MCF 10A (cell line): ENCODE measurements at places on chromosomes 7 and 10.

GRCh38 chr7:148408307-148408706 lies 182.3 kb upstream of the C7orf33 start:
- H3K4me1 ChIP-seq, result no peaks in the 10 kb centered on the region
- no peak for DNase-seq
- no peak overlapping the region for H3K4me3 ChIP-seq
- no peaks in the 10 kb centered on the region for H3K36me3 ChIP-seq

DNA sequence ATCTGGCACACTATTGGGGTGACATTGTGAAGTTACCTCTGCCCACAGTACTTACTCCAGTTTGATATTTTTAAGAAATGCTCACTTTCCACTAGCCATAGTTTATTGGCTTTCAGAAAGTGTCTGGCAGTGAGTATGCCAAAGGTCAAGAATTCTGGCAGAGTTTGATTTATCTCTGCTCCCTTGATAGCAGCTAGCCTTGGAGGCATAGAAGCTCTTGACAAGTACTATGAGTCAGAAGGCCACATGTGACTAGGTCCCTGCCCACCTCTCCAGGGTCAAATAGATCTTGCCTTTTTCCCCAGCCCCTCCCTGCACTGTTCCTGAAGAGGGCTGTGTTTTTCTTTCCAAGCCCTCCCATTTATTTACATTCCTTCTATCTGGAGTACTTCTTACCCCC lies 202.2 kb downstream of the AUTS2 start:
- H3K36me3 ChIP-seq, result no peaks in the 10 kb centered on the region
- H3K4me1 ChIP-seq, result no peaks in the 10 kb centered on the region
- no peaks in the 10 kb centered on the region for H3K27me3 ChIP-seq
- no peak for DNase-seq
- H3K4me3 ChIP-seq, result no peak overlapping the region
- H3K27ac ChIP-seq, result no peak overlapping the region

- no peak overlapping the region for H3K4me3 ChIP-seq
- no peaks in the 10 kb centered on the region for H3K4me1 ChIP-seq
- peak; percentile 55 for DNase-seq
- H3K27ac ChIP-seq, result no peak overlapping the region
- no peaks in the 10 kb centered on the region for H3K36me3 ChIP-seq
- no peaks in the 10 kb centered on the region for H3K27me3 ChIP-seq
Observed at GRCh38 chr7:84647797-84648757, 453.5 kb upstream of the SEMA3A start.

DNA sequence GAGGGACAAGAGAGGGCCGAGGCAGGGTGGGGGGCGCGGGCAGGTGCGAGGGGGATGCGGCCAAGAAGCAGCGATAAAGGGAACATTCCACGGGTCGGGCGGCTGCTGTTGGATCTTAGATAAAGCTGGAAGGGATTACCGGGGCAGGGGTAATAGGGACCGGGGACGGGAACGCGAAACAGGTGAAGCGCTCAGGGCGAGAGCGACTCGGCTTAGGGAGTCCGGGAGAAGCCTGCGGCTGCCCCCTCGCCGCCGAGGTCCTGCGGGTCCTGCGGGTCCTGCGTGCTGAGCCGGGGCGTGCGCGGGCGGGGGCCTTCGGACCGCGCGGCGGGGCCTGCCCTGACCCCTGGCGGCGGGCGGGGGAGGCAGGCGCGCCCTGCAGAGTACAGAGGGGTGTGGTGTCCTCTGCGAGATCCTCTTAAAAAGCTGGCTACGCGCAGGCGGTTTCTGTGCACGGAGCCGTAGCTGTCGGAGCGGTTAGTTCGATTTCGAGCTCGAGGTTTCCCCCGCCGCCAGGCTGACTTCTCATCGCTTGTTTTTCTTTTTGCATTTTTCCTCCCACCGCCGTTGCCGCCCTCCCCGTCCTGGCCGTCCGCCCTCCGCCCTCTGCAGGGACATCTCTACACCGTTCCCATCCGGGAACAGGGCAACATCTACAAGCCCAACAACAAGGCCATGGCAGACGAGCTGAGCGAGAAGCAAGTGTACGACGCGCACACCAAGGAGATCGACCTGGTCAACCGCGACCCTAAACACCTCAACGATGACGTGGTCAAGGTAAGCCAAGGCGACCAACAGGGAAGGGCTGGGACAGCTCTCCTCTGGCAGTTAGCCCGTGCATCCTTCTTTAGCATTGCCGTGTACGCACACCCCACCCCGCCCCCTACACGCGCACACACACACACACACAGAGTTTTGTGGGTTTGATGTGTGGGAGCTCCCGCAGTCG lies 1.4 kb downstream of the CAV1 start:
- no peaks in the 10 kb centered on the region for H3K27me3 ChIP-seq
- H3K27ac ChIP-seq, result peak overlapping the region; percentile 90
- H3K4me3 ChIP-seq, result peak overlapping the region; percentile 99
- peaks cover 39% of the 10 kb centered on the region for H3K4me1 ChIP-seq
- peaks cover 60% of the 10 kb centered on the region for H3K36me3 ChIP-seq

DNA sequence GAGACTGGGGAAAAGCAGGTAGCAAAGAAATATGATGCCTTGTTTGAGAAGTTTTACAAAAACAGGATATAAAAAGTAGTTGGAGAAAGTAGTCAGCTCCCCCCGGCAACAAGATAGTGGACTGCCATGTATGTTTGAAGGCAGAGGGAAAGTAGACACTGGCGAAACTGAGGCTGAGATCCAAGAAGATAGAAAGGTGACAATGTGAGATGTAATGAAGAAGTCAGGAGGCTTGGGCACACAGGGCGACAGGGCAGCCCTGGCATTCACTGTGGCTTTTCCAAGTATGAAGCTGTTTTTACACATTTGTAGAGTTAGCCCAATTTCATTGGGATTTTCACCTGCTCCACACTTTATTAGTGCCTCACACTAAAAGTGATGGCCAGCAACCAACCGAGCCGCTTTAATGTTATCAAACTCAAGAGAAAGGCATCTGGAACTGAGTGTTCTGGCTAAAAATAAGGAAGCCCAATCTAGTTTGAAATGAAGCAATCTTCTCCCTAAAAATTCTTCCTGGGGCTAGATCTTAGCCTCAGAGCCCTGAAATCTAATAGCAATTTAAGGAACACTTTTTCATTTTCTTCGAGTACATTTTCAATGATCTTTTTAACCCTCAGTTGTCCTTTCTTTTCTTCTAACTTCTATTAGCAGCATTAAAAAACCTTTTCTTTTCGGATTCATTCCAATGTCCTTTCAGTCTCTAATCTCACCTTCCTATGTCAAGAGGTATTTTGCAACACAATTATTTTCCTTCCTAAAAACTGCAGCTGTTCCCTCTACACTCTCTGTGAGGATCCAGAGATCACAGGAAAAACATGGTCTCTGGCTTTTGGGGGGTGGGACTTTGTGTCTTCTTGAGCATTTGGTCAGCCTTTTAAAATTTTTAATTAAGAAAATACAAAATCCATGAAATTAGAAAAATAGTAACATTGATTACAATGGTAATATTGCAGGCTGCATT lies 108.0 kb downstream of the RNLS start:
- no peaks in the 10 kb centered on the region for H3K36me3 ChIP-seq
- peaks cover 39% of the 10 kb centered on the region for H3K4me1 ChIP-seq
- peak overlapping the region; percentile 80 for H3K27ac ChIP-seq

- H3K4me3 ChIP-seq, result no peak overlapping the region
- H3K4me1 ChIP-seq, result no peaks in the 10 kb centered on the region
- no peaks in the 10 kb centered on the region for H3K36me3 ChIP-seq
Observed at GRCh38 chr7:28483908-28484605, 71.7 kb downstream of the CREB5 start.

DNA sequence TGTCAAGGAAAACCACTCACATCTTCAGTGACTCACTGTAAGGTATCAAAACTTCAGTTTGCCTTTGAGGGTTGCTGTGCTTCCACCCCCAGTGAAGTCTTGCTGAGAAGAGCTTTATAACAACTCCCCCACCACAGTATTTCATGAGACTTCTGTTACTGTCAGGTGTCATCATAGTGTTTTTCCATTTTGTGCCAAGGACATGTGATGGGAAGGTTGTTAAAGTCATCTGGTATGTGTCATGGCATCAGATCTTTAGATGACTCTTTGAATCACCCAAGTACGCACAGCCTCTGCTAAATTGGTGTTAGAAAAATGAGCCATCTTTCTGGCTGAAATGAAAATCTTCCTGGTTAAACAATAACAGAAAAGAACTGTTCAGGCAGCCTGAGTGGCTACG lies 115.0 kb upstream of the CCDC6 start:
- no peaks in the 10 kb centered on the region for H3K36me3 ChIP-seq
- H3K27ac ChIP-seq, result no peak overlapping the region
- H3K4me1 ChIP-seq, result no peaks in the 10 kb centered on the region
- DNase-seq, result no peak
- H3K27me3 ChIP-seq, result no peaks in the 10 kb centered on the region
- no peak overlapping the region for H3K4me3 ChIP-seq

GRCh38 chr7:132191418-132191817 lies 384.9 kb downstream of the PLXNA4 start:
- no peaks in the 10 kb centered on the region for H3K4me1 ChIP-seq
- no peak overlapping the region for H3K4me3 ChIP-seq
- DNase-seq, result no peak

DNA sequence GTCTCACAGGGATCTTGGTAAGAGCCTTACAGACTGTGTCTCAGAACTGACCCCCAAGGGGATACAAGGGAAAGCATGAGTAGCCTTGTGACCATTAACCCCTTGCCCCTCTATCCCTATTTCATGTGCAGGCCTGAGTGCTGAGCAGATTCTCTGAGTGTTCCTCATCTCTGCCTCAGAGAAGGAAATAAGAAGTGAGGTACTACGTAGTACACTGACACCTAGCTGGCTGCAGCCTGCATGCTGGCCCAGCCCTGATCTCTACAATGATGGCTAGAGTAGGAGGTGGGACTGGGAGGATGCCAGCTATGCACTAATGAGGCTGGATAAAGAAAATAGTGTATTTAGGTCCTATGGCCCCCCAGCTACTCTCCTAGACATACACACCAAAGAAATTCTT lies 174.9 kb upstream of the HPS1 start:
- DNase-seq, result no peak
- peaks cover 13% of the 10 kb centered on the region for H3K27me3 ChIP-seq
- H3K4me1 ChIP-seq, result no peaks in the 10 kb centered on the region
- H3K27ac ChIP-seq, result no peak overlapping the region

DNA sequence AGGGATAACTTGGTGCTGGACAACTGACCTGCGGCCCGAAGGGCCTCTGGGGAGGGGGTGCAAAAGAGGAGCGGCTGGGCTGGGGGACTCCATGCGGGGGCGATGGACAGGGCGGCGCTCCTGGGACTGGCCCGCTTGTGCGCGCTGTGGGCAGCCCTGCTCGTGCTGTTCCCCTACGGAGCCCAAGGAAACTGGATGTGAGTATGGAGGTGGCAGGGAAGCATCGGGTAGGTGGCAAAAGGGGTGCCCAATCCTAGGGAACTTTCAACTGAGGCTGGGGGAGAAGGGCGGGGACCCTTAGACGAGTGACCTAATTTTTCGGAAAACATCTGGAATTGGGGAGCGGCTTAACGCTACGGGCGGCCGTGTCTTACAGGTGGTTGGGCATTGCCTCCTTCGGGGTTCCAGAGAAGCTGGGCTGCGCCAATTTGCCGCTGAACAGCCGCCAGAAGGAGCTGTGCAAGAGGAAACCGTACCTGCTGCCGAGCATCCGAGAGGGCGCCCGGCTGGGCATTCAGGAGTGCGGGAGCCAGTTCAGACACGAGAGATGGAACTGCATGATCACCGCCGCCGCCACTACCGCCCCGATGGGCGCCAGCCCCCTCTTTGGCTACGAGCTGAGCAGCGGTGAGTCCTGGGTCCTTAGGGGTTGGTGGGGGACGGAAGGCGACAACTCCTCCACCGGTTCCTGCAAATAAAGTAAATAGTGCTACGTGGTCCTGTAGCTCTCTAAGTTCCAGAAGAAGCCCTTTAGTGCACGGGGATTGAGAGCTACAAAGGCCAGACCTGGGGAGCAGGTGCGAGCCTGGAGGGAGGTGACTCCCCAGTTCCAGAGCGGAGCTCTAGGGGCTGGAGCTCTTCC lies 622 bp downstream of the WNT16 start:
- no peaks in the 10 kb centered on the region for H3K36me3 ChIP-seq
- H3K27me3 ChIP-seq, result peaks cover 51% of the 10 kb centered on the region
- no peak overlapping the region for H3K27ac ChIP-seq
- DNase-seq, result peak; percentile 41

DNA sequence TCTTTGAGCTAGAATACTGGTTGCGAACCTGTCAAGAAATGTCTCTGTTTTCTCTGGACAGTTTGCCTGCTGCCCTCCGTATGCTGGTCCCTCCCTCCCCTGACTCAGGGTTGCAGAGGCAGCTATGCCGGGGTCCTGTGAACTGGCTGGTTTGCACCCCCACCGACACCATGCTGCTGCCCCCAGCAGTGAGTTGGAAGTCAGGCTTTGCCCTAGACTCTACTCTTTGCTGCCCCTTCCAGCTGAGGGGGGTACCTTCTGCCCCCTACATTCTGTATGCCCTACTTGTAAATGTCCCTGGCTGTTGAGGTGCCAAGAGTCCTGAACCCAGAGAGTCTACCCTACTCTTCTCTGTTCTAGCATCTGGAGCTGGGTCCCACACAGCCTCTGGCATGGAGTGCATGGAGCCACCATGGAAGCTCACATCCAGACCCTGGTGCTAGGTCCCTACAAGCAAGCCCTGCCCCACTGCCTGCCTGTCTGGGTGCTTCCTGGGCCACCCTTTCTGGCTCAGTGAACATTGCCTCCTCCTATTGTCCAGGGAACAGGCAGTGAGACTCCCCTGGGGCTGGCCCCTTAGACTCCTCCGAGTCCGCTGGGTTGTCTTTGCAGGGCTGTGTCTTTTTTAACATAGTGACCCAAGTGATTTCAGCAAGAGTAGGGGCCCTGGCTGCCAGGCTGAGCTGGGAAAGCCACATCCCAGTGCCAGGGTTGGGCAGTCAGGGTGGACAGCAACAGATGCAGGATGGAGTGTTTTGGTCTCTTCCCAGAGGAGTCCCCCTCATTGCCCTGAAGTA lies 138.9 kb downstream of the ADCY1 start:
- H3K27me3 ChIP-seq, result peaks cover 30% of the 10 kb centered on the region
- H3K27ac ChIP-seq, result no peak overlapping the region
- DNase-seq, result no peak
- H3K36me3 ChIP-seq, result no peaks in the 10 kb centered on the region

GRCh38 chr10:6875269-6875865 lies 295.3 kb upstream of the PRKCQ start:
- no peak for DNase-seq
- peaks cover 5% of the 10 kb centered on the region for H3K36me3 ChIP-seq
- H3K4me3 ChIP-seq, result no peak overlapping the region
- H3K4me1 ChIP-seq, result no peaks in the 10 kb centered on the region

GRCh38 chr7:75054744-75055143 lies 18.9 kb downstream of the RCC1L start:
- DNase-seq, result no peak
- H3K27ac ChIP-seq, result no peak overlapping the region
- H3K27me3 ChIP-seq, result no peaks in the 10 kb centered on the region
- peaks cover 84% of the 10 kb centered on the region for H3K36me3 ChIP-seq
